Breast epithelium (tissue), 4 donors: ENCODE measurements at places on chromosomes 7 and 10. TPM values are rescaled to one million over a fixed set of nuclear protein-coding genes. Genes with fewer than 3 reads are reported as not detected.

Gene LBX1
- not detected for total RNA-seq

Gene GIMAP8
- total RNA-seq, result 7.2 TPM

Gene LIPF
- total RNA-seq, result not detected

DNA sequence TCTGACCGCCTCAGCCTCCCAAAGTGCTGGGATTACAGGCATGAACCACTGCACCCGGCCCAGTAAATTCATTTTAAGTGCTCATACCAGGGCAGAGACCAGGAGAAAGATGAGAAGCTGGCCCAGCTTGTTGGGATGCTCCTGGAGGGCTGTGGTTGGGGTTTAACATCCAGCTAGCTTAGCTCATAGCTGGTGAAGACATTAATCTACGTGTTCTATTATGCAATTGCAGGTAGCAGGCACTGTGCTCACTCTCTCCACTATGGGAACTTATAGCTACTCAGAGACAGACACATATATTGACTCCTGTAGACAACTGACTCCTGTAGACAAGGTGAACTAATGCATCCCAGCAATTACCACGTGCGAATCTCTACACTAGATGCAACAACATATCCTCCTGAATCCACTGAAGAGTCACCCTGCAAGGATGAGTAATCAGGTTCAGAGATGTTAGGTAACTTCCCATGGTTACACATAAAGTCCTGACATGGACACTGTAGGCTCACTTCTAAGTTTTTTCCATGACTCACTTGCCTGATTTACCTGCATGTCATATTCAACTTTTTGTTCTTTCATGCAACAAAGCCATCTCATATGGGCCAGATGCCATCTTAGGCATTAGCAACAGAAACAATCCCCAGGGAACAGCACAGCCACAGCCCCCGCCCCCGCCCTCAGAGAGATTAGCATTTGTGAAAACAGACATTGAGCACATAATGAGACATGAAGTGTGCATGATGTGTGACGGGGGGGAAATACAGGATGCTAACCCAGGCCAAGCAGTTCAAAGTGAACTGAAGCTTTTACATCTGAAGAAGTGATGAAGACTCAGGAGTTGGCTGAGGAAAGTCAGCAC lies 37.2 kb downstream of the ERLIN1 start:
- no peak for DNase-seq

Gene UCMA
- total RNA-seq, result not detected

DNA sequence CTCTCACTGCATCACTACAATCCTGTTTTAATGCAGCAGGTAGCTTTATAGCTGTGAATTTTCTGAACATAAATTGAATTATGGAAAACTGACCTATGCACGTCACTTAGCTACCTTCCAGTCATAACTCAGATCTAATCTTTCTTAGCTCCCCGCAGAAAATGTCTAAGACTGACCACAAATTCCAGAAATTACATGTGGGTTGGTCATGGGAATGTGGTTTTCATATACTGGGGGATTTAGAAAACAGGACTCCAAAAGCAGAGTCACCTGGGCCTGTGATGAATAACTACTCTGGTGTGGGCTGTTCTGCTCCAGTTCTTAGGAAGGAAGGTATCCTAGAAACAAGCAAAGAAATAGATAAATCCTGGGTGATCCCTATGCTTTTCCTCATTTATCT lies 178.4 kb upstream of the LRRTM3 start:
- no peak for DNase-seq

DNA sequence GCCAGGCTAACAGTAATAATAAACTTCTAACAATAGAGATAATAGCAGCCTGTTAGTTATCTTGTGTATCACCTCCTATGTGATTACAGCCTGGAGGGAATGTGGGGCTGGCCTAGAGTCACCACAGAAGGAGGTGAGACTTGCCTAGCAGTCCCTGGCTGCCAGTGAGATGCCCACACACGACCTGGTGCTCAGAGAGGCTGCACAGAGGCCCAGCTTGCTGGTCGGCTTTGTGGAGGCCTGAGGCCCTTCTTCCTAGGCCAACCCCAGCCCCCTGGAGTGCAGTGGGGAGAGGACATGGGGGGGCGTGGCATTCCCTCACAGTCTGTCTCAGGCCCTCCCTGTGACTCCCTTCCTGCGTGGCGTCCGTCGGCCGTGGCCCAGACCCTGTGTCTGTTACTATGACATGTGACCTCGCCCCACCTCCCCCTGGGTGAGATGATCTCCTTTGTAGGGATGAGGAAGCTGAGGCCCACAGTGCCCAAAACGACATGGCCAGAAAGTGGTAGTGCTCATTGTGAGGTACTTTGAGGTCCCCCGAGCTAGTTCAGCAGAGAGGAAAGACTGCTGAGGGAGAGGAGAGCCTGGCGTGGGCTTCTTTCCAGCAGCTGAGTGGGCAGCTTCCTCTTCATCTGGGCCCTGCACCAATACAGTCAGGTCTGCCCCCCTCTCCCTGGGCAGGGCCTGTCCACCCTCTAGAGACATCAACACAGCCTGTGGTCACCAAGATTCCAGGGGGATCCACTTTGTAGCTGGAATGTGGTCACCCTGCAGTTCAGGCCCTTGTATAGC lies 29.7 kb downstream of the UNC5B start:
- no peak for DNase-seq

DNA sequence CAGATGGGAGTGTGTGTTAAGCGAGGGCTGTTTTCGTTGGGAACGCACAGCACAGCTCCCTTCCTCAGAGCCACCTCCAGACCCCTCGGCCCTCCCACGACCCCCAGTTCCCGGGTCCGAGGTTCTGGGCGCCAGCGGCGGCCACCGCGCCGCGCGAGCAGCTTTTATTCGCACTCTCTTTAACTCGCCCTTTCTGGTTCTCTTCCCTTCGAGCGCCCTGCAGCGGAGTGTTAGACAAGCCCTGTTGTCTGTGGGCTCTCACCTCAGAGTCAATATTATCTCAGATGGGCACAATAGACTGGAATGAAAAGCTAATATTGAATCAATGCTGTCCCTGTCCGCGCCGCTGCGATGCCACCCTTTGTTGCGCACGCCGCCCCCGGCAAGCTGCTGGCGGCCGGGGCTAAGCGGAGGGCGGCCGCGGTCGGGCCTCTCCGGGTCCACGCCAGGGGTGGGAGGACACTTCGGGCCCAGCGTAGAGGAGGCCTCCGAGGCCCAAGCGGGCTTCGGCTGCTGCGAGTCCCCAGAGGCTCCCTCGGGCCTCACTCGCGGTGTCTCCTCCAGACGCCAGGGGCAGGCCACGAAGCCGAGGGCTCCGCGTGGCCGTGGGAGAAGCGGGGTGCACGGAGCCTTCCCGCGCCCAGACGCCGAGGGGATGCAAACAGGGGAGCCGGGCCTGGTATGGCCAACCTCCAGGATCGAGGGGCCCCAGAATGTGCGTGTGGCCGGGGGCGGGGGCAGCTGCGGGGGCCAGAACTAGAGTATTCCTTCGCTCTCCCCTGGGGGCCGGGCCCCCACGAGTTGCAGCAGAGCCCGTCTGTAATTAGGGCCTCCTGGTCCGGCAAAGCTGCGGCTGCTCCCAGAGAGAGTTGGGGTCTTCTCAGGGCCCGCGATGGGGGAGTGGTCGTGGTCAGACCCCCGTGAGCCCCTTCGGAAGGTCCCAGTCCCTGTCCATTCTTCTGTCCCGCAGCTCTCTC lies 7.9 kb upstream of the EMX2 start:
- DNase-seq, result no peak

Gene VIM
- total RNA-seq, result 1,431 TPM

Gene GDF2
- not detected for total RNA-seq

DNA sequence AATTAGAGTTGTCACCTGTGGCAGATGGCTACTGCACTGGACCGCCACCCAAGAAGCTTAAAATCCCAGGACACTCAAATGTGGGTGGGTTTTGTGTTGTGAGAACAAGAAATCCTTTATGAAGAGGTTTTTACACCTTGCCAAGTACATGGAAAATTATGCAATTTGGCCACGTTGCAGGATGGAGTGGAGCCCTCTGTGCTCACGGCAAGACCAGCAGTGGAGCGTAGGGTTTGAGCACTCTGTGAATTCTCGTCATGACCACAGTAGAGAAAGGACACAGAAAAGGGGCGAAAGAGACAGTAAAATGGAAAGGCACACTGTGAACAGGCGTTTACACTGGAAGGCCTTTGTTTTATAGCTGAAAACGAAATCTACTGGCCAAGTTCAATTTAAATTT lies 222.6 kb downstream of the ADARB2 start:
- DNase-seq, result no peak

Gene TCERG1L
- total RNA-seq, result under 0.01 TPM

DNA sequence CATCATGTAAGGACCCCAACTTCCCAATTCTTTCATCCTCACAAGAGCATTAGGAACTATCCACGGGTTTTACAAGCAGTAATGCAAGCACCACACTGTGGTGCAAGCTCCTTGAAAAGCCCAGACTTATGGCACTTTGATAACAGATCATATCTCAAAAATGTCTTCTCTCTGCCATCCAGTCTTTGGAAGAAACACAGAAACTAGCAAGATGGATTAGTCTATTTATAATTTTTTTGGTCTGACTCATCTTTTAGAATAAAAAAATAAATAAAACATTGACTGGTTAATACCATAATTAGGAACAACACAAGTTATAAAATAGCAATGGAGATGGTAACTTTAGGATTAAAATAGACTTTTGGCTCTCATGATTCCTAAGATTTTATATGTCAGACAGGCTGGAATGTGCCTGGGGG lies 49.0 kb upstream of the CALD1 start:
- DNase-seq, result no peak

DNA sequence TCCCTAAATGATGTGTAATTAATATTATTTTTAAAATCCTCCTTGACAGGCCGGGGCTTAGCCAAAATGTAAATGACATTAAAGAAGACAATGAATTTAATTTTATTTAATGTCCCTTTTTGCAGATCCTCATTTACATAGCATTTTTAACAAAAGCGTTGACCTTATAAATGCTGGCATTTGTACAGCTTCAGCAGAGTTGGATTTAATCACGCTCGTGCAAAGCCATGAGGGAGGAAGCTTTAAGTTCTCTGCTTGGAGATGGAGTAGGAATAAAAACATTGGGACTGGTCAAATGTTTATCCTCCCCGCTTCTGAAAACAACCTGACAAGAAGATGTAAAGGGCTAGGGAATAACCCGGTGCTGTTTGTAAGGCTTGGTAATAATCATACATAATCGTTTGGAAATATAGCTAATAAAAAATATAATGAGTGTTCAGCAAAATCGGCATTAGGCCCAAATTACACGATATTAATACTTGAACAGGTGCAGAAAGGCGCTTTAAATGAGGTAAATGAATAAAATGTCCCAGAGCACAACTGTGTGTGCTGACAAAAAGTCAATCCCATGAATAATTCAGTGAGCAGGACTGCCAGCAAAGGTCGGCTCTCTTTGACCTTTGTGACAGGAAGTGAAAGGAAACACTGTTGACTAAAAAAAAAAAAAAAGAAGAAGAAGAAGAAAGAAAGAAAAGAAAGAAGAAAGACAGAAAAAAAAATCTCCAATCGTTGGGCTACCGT lies 11.5 kb downstream of the EBF3 start:
- no peak for DNase-seq

DNA sequence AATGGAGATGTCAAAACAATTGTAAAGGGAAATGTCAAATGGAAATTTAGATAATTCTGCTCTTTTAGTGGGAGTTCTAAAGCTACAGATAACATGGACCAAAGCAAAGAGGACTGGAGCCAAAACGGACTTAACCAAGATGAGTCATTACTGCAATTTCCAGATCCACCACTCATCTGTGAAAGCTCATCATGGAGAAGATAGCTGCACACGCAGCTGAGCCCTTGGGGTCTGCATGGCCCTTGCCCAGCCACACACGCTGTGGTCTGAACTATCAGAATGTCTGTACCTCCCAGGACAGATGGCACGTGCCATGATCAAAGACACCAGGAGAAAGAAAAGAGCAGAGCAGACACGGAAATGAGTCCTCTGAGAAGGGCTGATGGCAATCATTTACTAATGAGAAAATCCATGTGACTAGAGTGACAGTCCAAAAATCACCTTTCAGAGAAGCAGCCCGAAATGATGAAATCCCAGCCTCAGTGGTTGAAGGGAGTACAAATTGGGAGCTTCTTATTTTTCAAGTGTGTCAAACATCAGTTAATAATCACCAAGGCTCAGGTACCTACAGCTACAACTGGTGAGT lies 177.9 kb upstream of the MGMT start:
- DNase-seq, result no peak

DNA sequence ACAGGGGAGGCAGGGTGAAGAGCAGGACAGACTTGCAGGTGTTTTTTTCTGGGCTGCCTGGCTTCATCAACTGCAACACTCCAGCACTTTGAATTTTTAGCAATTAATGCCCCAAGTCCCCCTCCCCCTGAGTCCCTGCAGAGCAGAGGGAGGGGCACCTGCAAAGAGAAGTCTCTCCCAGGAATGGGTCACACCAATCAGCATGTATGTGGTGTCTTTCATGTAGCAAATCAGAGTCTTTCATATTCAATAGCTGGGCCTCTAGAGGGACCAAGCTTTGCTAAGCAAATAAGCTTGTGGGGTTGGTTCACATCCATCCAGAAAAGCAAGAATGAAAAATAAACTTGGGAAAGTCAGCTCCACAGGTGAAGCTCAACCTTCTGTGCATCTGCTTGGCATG lies 90.7 kb downstream of the PARP12 start:
- no peak for DNase-seq

DNA sequence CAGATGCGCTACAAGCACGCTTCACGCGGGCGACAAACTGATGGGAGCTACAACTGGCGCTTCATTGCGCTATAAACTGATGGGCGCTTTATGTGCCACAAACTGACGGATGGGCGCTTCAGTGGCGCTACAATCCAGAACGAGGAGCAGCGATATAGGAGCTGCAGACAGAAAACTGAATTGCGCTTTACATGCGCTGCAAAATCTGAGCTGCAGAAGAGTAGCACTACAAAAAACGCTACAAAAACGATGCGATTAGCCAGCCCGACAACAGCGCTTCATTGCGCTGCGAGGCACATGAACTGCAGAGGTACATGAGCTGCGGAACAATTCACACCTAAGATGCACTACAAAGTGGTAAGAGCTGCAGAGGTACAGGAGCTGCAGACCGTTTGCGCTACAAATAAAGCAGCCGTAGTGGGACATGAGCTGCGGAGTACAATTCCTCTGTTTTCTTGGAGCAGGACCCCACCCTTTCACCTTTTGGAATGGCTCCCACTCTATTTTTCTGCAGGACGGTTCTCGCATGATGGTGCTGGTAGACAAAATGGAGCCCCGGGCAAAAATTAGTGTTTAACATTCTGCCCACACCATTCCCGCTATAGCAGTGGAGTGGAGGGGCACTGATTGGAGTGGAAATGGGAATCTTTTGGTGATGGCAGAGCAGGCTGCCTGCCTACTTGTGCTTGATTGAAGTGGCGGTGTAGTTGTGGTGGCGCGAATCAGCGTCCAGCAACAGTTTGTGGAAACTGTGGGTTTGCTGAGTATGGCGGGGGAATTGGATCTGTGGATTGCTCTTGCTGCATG lies 1.2 kb upstream of the SGCE start:
- no peak for DNase-seq

GRCh38 chr10:125152450-125153368 lies 7.7 kb downstream of the CTBP2 start:
- no peak for DNase-seq

GRCh38 chr10:99685597-99685967 lies 26.3 kb downstream of the ENTPD7 start:
- DNase-seq, result no peak

DNA sequence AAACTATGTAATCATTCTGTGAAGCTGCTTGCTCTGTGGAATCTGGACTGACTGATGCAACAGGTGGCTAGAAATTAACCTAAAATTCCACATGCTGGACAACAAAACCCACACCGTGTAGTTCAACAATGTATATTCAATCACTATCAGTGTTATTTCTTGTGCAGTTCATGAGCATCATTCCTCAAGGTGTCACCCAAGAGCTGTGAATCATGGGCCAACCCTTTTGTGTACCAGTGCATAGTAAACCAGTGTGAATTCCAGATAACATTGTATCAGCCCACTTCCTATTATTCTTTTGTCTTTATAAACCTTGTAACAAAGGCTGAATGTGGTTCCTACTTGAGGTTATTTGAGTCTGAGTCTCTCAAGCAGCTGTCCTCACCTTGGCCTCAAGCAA lies 905.2 kb upstream of the ZNF722 start:
- DNase-seq, result no peak
